ENCODE measurements at places on chromosomes 4 and X.

DNA sequence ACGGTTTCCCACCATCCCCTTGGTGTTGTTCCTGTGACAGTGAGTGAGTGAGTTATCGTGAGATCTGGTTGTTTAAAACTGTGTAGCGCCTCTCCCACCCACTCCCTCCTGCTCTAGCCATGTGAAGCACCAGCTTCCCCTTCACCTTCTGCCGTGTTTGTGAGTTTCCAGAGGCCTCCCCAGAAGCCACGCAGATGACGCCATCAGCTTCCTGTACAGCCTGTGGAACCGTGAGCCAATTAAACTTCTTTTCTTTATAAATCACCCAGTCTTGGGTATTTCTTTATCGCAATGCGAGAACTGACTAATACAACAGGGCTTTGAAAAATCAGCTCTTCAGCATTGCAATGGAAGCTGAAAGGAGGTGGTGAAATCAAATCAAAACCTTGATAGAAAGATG is 50.0 kb downstream of the FGFBP1 start:
- DNase-seq: no peak

DNA sequence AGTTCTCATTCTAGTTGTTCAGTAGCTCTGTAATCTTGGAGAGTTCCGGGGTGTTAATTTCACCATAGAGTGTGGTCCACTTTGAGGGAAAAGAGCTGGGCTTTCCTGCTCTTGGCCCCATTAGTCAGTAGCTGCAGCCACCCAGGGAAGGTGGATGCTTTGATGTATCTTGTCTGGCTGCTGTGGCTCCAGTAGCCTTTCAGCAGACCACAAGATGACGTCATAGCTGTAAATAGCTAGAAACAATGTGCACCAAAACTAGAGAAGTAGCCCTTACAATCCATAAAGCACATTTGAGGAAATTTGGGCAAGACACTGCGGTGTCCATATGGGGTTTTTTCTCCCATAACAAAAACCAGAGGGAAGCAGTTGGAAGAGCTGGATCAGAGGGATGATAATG is 32.9 kb upstream of the PRPS2 start:
- DNase-seq: no peak

GRCh38 chrX:26375346-26375745 is 159.4 kb downstream of the MAGEB5 start:
- no peak for DNase-seq

DNA sequence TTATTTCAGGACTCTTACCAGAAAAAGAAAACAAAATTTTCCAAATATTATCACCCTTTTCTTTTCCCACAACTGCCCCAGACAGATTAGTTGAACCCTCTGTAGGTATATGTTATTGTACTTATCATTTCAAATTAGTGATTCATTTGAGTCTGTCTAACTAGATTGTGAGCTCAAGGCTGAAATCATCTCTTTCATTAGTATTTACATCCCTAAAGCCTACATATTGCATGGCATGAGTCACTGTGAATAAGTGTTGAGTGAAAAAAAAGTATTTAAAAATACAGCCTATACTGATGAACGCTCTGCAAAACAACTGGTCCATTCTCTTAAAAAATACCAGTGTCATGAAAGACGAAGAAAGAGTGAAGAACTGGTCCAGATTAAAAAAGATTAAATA is 3.9 kb downstream of the PAGE3 start:
- no peak for DNase-seq

GRCh38 chr4:156098805-156099204 is 145.1 kb upstream of the CTSO start:
- DNase-seq: no peak

DNA sequence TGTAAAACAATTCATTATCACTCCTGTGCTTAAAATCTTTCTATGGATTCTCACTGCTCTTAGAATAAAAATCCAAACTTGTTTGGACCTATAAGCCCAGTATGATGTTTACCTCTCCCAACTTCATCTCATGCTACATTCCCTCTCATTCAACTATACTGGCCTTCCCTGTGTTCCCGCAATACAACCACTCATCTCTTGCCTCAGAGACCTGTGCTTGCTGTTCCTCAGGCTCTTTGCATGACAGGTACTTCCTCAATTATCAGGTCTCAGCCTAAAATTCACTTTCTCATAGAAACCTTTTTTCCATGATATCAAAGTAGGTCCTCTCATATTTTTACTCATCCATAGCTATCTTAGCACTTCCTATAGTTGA is 71.7 kb downstream of the ENOX2 start:
- DNase-seq: no peak

GRCh38 chr4:69888336-69888735 is 28.4 kb upstream of the SULT1E1 start:
- DNase-seq: no peak

Data from breast epithelium (tissue), 4 donors.